ENCODE measurements at places on chromosomes 11 and 22.

- no peak for DNase-seq
Measured at GRCh38 chr11:128048121-128048520, 539.2 kb downstream of the ETS1 start.

DNA sequence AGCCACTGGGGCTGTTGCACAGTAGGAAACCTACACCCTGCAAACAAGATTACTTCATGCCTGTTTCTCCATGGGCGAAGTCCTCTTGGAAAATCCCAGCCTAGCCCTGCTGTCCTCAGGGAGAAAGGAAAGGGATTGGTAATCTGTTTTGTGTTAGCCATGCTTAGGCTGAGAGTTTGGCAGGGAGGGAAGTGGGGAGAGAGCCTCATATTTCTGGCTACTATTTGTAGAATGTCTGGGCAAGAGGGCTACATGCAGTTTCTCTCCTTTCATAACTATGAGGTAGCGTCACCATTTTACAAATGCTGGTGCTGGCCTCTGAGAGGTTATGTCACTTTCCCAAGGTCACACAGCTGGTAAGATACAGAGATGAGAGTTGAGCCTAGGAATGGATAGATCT is 737 bp upstream of the MFRP start:
- no peak for DNase-seq

- no peak for DNase-seq
Measured at GRCh38 chr11:109747839-109748238, 325.8 kb downstream of the C11orf87 start.

- DNase-seq, result no peak
Measured at GRCh38 chr22:45834241-45834640, 142.7 kb downstream of the WNT7B start.

- DNase-seq, result no peak
Measured at GRCh38 chr11:41273908-41274307, 185.5 kb downstream of the LRRC4C start.

GRCh38 chr11:7520981-7521487 is 7.2 kb downstream of the PPFIBP2 start:
- DNase-seq, result no peak
